PC-9 (cell line): ENCODE measurements at places on chromosomes 4 and X.

- H3K4me3 ChIP-seq: no peak overlapping the region
- no peak for DNase-seq
- no peaks in the 10 kb centered on the region for H3K36me3 ChIP-seq
- no peaks in the 10 kb centered on the region for H3K27me3 ChIP-seq
Observed at GRCh38 chr4:112058433-112058832, 86.8 kb upstream of the FAM241A start.

DNA sequence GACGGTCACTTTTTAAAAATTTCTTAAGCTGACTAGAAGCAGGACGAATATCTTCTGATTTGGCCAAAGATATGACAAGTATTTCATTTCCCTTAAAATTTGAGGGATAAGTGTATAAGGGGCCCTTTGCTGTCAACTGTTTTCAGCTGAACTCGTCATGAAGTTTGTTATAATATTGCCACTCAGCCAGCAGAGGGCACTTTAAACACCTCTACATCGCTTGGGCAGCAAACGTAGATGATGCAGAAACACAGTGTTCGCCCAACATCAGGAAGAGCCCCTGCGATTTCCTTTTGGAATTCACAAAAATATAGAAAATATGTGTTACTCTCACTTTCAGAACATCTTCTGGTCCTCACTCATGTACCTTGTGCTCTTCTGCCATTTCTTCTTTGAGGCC, 435.7 kb upstream of the FMR1 start:
- DNase-seq: no peak
- H3K36me3 ChIP-seq: no peaks in the 10 kb centered on the region
- no peaks in the 10 kb centered on the region for H3K27me3 ChIP-seq
- H3K4me1 ChIP-seq: no peaks in the 10 kb centered on the region
- no peak overlapping the region for H3K27ac ChIP-seq

DNA sequence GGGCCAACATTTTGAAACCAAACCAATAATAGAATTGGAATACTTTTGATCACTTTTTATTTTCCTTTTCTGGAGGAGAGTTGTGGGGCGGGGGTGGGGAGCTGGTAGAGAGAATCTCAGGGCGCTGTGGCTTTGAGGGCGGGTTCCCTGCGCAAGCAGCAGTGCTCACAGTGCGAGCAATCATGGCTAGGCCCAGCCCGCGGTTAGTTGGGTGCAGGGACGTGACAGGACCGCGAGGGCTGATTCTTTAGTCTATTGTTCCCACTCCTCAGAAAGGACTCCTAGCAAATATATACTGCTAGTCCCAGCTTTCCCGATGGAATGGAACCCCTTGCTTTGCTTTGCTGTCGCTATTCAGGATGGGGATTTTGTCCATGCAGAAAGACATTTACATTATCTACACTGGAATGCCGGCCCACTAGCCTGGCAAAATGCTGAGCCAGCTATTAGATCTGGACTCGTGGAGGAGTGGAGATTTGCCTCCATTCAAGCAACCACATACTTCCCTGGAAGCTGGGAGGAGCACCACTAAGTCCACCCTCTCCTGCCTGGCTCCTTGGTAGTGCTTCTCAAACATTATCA, 23.9 kb upstream of the APLN start:
- H3K27ac ChIP-seq: no peak overlapping the region
- peak overlapping the region; percentile 53 for H3K4me3 ChIP-seq
- no peaks in the 10 kb centered on the region for H3K27me3 ChIP-seq
- peaks cover 13% of the 10 kb centered on the region; the same call in 1 of the 2 replicates for H3K4me1 ChIP-seq
- no peak for DNase-seq
- H3K36me3 ChIP-seq: no peaks in the 10 kb centered on the region

DNA sequence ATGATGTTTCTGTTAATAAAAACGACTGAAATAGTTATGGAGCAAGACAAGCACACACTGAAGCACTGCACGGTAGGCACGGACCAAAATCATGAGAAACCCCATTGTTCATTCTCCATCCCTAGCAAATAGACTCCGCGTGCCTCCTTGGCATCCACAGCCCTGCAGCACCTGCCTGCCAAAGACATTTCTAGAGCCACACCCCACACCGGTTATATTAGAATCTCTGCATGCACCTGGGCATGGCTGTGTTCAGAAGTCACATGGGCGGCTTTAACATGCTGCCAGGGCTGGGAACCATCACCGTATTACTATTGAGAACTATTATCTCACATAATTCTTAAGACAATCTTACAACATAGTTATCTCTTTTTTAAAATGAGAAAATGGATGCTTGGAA, 5.9 kb downstream of the PDLIM3 start:
- no peaks in the 10 kb centered on the region for H3K27me3 ChIP-seq
- H3K4me3 ChIP-seq: no peak overlapping the region
- no peak overlapping the region for H3K27ac ChIP-seq
- no peak for DNase-seq

- DNase-seq: no peak
- no peak overlapping the region; the same call in 1 of the 2 replicates for H3K27ac ChIP-seq
- no peak overlapping the region for H3K4me3 ChIP-seq
- no peaks in the 10 kb centered on the region for H3K36me3 ChIP-seq
- H3K27me3 ChIP-seq: no peaks in the 10 kb centered on the region
Observed at GRCh38 chr4:121728066-121728465, 31.3 kb upstream of the ANXA5 start.

- H3K27ac ChIP-seq: peak overlapping the region; percentile 92
- H3K27me3 ChIP-seq: no peaks in the 10 kb centered on the region
- no peaks in the 10 kb centered on the region for H3K36me3 ChIP-seq
- no peak for DNase-seq
- peak overlapping the region; percentile 91 for H3K4me3 ChIP-seq
- H3K4me1 ChIP-seq: peaks cover 16% of the 10 kb centered on the region
Observed at GRCh38 chr4:177441061-177441802, 1.0 kb downstream of the AGA start.

GRCh38 chr4:186266729-186267456, 904 bp downstream of the F11 start:
- no peaks in the 10 kb centered on the region for H3K36me3 ChIP-seq
- no peaks in the 10 kb centered on the region for H3K4me1 ChIP-seq
- no peak for DNase-seq
- peaks cover 34% of the 10 kb centered on the region for H3K27me3 ChIP-seq

GRCh38 chr4:87939978-87940690, 35.4 kb upstream of the SPP1 start:
- no peak overlapping the region for H3K27ac ChIP-seq
- no peaks in the 10 kb centered on the region for H3K4me1 ChIP-seq
- H3K36me3 ChIP-seq: no peaks in the 10 kb centered on the region
- DNase-seq: no peak

GRCh38 chr4:153152501-153153338, 51.5 kb upstream of the TRIM2 start:
- H3K27ac ChIP-seq: no peak overlapping the region
- H3K36me3 ChIP-seq: no peaks in the 10 kb centered on the region
- peaks cover 15% of the 10 kb centered on the region for H3K4me1 ChIP-seq

DNA sequence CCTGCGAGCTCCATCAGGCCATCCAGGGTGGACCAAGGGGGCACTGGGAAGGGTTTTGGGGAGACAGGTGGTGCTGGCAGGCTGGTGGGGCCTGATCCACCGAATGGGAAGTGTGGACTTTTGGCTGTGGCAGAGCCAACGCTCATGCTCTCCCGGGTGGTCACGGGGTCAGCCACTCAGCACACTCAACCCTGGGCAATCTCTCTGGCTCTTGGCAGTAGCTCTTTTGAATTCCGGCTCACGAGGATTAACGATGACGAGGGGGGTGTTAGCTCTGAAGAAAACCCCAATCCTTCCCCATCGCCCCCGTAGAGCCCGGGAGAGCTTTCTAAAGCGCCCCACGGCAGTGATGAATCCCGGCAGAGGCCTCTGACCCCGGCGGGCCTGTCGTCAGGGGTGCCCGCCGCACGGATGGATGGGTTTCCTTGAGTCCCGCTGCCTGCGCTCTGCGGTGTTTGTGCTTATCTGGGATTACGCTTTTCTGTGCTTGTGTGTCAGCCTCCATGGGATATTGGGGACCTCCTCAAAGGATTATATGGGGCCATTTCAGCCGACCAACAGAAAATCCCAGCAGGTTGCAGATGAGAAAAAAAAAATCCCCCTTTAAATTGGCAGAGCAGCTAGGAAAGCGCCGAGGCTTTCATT, 156.8 kb upstream of the PSAPL1 start:
- H3K27ac ChIP-seq: no peak overlapping the region
- H3K36me3 ChIP-seq: no peaks in the 10 kb centered on the region
- DNase-seq: no peak

DNA sequence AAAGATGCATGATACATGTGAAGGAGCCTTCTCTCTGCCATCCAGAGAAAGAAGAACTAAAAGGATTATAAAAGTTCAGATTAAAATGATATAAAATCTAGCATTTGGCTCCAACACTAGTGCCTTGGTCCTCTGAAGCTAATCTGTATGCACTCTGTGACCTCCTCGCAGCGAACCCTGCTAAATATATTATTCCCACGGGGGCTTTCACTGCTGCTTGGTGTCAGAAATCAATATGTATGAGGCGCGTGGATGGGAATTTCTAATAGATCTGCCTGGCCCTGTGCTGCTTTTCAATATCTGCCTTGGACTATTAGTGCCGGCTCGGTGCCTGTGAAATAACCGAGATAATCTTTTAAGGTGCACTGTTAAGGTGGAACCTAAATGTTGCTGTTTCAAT, 69.7 kb downstream of the CXXC4 start:
- no peaks in the 10 kb centered on the region for H3K27me3 ChIP-seq
- DNase-seq: no peak
- no peaks in the 10 kb centered on the region for H3K4me1 ChIP-seq
- H3K27ac ChIP-seq: no peak overlapping the region
- H3K4me3 ChIP-seq: no peak overlapping the region
